ENCODE measurements at places on chromosomes 16 and 17.

DNA sequence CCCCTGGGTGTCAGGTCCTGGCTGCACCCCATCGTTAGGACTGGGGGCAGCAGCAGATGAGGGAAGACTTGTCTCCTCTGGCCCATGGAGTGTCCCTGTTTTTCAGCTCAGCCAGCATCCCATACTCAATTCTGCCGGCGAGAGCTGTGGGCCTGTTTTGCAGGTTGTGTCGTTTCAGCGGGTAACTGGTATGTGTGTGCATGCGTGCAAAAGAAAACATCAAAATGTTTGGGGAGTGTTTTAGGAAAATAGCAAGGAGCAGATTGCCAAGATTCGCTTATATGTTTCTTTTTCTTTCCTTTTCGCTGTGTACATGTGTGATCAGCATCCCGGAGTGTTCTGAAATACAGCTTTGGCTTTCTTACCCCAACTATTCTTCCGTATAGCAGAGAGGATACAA is 34.7 kb downstream of the MSI2 start:
- no peak for DNase-seq

GRCh38 chr17:36212966-36213365 is 2.1 kb downstream of the CCL4L2 start:
- DNase-seq = no peak

- no peak for DNase-seq
Measured at GRCh38 chr16:22216191-22216831, 10.2 kb downstream of the EEF2K start.

DNA sequence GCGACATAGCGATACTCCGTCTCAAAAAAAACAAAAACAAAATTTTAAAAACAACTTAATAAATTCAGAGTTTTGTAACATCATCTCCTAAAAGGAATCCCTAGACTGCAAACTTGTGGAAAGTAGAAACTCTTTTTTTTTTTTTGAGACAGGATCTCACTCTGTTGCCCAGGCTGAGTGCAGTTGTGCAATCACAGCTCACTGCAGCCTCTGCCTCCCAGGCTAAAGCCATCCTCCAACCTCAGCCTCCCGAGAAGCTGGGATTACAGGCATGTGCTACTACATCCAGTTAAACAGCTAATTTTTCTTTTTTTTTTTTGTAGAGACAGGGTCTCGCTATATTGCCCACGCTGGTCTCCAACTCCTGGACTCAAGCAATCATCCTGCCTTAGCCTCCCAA is 19.7 kb downstream of the EZH1 start:
- DNase-seq = no peak

DNA sequence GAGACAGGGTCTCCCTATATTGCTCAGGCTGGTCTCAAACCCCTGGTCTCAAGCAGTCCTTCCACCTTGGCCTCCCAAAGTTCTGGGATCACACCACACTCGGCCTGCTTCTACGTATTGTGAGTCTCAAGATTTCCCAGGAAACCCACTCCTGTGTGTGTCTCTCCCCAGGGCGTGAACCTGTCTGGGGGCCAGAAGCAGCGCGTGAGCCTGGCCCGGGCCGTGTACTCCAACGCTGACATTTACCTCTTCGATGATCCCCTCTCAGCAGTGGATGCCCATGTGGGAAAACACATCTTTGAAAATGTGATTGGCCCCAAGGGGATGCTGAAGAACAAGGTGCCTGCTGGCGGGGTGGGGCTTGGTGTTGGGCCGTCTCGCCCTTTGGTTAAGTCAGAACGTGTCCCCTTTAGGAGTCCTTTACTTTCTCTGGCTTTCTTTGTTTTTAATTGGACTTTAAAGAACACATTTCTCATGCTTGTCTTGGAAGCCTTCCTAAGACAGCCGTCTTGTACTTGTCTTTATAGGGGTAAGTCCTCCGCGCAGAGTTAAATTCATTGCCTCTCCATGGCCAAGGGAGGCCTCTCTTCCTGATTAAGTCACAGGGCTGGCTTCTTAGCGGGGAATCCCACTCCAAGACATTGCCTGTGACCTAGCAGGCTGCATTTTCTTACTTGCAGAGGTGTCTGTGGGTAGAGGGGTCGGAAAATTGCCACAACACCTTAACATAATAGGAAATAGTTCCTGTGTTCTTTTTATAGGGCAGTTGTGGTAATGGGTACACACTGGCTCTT is 136.4 kb downstream of the ABCC6 start:
- DNase-seq = no peak

DNA sequence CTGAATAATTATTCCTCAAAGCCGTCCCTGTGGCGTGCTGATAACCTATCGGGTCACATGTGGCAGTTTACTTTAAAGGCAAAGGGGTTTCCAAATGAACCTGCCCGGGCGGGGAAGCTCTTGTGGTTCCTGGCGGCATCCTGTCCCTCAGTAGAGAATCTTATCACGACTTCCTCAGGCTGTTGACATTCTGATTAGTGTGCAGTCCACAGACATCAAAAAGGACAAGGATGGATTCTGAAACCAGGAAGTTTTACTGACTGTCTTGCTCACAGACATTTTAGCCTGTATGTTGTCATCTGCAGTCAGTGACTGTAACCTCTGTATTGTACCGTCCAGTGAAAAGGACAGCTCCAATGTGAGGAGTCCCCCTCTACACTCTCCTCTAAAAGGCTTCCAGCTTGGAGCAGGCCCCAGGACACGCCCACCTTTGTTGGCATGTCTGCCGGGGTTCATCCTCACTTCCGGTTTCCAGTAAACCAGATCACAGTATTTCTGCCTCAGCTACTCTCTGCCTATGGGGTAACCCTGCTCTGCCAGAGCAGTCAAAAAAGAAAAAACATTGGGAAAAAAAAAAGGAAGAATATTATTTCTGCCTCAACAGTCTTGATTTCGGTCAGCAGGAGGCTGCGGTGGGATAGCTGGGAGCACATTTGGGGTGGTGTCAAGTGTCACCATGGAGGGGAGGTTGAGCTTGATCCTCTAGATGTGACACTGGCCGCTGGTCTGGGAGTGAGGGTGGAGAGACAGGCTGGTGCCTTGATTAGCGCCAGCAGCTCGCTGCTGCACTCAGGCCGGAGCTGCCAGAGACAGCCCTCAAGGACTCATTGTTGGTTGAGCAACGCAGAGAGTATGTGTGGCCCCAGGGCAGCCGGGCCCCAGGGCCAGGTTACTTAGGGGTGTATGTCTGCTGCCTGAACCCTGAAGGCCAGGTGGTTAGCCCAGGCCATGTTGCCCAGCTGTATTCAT is 89.0 kb upstream of the DNAH17 start:
- peak; percentile 34 for DNase-seq

DNA sequence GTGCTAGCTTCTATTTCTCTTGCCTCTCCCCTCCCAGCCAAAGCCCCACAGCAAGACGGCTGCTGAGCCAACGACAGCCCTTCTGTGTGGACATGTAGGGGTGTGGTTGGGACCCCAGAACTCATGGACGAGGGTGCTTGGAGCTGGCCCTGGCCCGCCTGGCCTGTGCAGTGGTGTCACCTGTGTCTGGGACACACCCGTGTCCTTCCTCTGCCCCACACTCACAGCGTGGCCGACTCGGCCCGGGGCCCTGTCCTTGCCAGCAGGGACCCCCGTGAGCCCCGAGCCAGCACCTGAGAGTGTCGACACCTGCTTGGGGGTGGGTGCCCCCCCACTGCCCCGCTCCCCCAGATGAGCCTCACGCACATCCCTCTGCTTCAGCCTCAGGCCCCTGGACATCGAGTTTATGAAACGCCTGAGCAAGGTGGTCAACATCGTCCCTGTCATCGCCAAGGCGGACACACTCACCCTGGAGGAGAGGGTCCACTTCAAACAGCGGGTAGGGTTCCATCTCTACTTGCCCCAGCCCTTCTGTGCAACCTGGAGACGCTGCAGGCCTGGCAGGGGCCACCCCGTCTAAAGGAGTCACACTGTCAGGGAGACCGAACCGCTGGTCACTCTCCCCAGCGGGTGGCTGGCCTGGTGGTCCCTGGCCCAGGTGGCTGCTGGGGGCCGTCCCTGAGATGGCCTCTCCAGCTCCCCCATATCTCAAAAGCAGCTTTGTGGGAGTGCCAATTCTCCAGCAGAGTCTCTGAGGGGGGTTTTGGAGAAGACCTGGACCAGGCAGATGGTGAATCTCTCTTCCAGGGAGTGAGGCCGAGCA is 349.8 kb downstream of the SEC14L1 start:
- no peak for DNase-seq

DNA sequence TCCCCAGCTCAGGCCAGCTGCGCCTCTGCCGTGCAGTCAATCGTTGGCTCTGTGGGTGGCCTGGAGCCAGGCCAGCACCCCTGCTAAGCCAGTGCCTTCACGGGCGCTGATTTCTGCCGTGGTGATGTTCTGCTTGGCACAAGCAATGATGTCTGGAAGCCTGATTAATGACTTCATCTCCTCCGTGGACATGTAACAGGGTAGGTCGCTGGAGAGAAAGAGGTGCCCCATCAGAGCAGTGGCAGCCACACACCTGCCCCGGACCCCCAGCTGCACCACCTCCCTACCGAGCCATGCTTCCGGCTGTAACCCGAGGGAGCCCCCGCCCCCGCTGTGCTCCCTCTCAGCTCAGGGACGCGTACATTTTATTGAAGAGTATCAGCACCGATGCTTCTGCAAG is 1.9 kb downstream of the ARL16 start:
- no peak for DNase-seq

DNA sequence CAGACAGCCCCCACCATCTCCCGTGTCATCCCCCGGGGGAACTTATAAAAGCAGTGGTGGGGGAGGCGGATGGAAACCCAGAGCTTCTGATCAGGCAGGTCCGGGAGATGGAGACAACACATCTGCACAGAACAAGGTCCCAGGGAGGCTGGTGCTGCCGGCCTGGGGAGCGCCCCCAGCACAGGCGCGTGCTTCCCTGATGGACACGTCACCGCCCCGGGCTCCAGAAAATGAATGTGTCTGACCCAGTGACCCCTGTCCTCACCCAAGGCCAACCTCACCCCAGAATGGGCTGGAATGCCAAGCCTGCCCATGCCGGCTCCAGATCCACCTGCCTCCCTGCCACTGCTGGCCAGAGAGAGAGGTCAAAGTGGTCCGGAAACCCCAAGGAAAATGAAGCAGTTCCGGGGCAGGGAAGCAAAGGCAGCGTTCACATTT is 12.5 kb downstream of the SLC7A5 start:
- no peak for DNase-seq

DNA sequence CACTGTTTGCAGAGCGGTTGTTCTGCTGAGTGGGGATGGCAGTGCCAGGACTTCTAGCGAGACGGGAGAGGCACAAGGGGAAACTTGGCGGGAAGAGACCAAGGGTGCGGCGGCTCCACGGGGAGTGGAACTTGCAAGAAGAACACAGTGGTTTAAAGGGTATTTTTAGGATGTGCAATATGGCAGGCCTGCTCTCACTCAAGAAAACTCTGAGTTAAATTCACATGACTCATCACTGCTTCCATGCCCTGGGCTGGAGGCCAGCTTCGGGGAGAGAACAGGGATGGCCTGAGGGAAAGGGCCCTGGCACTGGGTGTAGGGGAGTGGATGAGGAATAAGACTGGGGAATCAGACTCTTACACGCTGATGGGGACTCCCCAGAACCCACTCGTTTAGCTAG is 13.3 kb upstream of the CD300LD start:
- no peak for DNase-seq

DNA sequence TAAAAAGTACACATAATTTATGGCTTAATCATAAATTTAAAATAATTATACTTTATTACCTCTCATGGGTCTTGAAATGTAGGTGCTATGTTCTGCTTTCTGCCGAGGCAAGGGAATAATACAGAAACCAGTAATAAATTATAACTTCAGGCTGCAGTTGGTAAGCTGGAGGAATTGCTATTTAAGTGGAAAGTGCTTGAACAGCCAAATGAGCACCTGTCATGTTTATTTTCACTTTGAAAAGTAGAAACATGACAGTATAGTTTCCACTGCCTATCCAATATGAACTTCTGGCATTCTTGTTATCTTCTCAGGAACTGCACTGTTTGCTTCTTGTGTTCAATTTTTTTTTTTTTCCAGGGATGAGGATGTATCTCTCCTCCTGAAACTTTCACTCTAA is 146.0 kb downstream of the FTO start:
- DNase-seq = no peak

DNA sequence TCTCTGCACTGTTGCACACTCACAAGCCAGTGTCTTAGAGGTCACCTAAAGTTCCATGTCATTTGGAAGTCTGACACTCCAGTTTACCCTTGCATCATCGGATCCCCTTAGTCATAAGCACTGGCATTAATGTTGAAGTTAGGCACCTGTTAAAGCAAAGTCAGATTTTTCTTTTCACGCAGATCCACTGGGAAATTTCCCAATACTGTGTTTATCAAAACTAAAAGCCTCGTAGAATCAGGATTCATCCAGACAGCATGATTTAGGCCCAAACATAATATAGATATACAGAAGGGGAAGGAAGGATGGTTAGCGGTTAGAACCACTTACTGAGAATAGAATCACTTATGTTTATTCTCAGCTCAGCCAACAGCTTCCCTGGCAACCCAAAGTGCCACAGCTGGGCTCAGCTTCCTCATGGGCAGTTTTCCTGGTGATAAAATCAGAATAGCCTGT is 30.1 kb upstream of the HAPSTR1 start:
- DNase-seq = no peak

DNA sequence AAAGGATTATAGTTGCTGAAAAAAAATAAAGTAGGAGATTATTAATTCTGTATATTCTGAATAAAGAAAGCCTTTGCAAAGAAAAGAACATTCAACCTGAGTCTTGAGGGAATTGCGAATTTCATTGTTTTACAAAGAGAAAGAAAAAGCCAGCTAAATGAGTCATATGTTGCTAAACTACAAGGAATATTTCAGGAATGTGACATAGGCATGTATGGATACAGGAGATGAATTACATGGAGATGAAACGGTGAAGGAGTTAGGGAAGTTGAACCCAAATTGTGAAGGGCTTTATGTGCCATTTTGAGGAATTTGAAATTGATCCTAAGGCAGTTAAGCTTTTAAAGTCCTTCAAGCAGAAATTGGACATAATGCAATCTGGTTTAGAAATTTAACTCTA is 177.3 kb upstream of the RBL2 start:
- no peak for DNase-seq

DNA sequence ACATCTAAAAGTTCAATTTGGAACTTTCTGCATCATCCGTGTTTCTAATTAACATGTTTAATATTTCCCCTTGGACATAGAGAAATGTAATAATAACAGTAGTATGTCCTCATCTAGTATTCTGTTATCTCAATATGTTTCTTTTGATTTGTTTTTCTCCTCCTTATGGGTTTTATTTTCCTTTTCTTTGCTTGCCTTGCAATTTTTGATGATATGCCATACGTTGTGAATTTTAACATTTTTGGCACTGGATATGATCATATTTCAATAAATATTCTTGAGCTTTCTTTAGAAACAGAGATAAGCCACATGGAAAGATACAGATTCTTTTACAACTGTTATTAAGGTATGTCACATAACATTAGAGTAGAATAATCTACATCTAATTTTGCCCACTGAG is 1316.2 kb downstream of the CDH8 start:
- DNase-seq = no peak

GRCh38 chr16:85850344-85850880 is 48.5 kb upstream of the IRF8 start:
- DNase-seq = no peak

DNA sequence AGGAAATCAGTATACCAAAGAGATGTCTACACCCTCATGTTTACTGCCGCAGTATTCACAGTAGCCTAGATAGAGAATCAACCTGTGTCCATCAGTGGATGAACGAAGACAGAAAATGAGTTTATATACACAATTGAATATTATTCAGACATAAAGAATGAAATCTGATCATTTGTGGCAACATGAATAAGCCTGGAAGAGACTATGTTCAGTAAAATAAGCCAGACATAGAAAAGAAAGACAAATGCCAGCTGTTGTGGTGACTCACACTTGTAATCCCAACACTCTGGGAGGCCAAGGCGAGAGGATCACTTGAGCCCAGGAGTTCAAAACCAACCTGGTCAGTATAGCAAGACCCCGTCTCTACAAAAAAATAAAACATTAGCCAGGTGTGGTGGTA is 16.1 kb downstream of the NUDT16L1 start:
- no peak for DNase-seq

GRCh38 chr16:11380836-11381235 is 35.6 kb downstream of the RMI2 start:
- DNase-seq = no peak

Measured in stimulated activated CD4-positive, alpha-beta T cell treated with anti-CD3 and anti-CD28 coated beads, Interleukin-1b, Interleukin-23, amount 100 ng/mL, for 24 hours (primary cell).